ENCODE measurements at places on chromosomes 13 and 19.

DNA sequence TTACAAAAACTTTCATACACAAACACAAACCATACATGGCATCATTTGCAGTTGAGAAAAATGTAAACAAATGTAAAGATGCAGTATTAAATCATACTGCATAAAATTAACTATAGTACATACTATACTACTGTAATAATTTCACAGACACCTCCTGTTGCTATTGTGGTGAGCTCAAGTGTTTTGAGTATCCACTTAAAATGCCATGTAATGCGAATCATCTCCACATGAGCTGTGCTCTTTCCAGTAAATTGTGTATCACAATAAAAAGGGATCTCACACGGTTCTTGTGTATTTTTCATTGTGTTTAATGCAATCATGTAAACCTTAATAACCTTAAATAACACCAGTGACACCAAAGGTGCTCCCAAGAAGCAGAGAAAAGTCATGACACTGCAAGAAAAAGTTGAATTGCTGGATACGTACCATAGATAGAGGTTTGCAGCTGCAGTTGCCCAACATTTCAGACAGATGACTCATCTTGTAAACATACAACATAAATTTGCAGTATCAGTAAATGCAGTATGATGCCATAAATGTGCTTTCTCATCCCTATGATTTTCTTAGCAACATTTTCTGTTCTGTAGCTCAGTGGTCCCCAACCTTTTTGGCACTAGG lies 166.6 kb downstream of the RAP2A start:
- H3K27me3 ChIP-seq: peaks cover 41% of the 10 kb centered on the region
- no peak overlapping the region for H3K27ac ChIP-seq
- H3K4me1 ChIP-seq: no peaks in the 10 kb centered on the region

DNA sequence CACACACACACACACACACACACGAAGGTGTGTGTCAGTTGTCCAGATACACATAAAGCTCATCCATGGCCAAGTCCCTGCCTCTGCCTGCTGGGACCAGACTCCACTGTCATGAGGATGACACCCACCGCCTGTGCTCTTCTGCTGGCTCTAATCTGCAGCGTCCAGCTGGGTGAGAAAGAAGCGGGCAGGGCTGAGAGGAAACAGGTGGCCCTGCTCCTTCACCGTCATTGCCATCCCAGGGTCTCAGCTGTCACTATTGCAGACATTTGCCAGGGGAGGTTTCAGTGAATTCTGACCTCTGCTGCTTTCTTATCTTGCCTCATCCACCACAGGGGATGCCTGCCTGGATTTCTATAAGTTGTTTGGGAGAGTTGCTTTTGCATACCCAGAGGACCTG lies 31.4 kb downstream of the SCGB2B2 start:
- H3K4me1 ChIP-seq: no peaks in the 10 kb centered on the region
- no peak overlapping the region for H3K4me3 ChIP-seq

DNA sequence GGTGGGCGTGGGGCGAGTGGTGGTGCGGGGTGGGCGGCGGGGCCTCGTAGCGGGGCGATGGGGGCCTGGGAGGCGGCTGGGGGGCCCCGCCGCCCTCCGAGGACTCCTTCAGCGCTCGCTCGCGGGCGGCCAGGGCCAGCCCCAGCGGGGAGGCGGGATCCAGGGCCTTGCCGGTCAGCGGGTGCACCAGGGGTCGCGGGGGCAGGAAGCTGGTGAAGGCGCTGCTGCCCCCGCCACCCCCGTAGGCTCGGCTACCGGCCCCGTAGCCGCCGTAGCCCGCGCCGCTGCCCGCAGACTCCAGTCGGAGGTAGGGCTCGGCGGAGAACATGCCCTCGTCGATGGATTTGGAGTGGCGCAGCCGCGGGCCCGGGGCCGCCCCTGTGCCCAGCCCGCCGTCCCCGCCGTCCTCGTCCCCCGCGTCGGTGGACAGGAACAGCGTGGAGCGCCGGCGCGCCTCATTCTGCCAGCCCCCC lies 18.6 kb downstream of the C19orf81 start:
- no peak overlapping the region for H3K4me3 ChIP-seq
- H3K4me1 ChIP-seq: no peaks in the 10 kb centered on the region
- no peak for DNase-seq
- H3K36me3 ChIP-seq: peaks cover 6% of the 10 kb centered on the region
- peaks cover 64% of the 10 kb centered on the region for H3K27me3 ChIP-seq

- H3K27me3 ChIP-seq: no peaks in the 10 kb centered on the region
- DNase-seq: no peak
- H3K27ac ChIP-seq: no peak overlapping the region
- peaks cover 4% of the 10 kb centered on the region for H3K36me3 ChIP-seq
Measured at GRCh38 chr13:42125046-42125445, 76.6 kb downstream of the DGKH start.

GRCh38 chr19:11137542-11138384 lies 17.8 kb downstream of the SPC24 start:
- H3K36me3 ChIP-seq: no peaks in the 10 kb centered on the region
- DNase-seq: peak; percentile 31
- peaks cover 8% of the 10 kb centered on the region for H3K4me1 ChIP-seq
- H3K27me3 ChIP-seq: no peaks in the 10 kb centered on the region
- peak overlapping the region; percentile 79 for H3K4me3 ChIP-seq

DNA sequence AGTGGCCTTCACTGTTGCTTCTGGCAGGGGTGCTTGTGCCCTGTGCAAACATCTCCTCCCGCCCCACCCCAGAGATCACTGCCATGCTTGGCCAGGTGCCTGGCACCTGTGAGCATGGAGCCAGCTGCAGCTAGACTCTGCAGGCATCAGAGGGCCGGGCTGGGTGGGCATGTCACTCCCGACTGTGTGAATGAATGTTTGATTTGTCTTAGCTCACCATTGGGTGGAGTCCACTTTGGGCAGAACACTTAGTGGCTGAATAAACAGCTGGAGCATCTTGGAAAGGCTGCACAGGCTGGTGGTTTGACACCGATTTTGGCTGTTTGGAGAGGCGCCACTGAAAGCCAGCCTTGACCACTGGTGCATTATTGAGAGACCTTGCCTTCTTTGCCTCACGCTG lies 267.3 kb downstream of the DLEU7 start:
- no peaks in the 10 kb centered on the region for H3K27me3 ChIP-seq
- no peaks in the 10 kb centered on the region for H3K4me1 ChIP-seq

- H3K27ac ChIP-seq: no peak overlapping the region
- H3K27me3 ChIP-seq: peaks cover 12% of the 10 kb centered on the region
- H3K4me3 ChIP-seq: no peak overlapping the region
- DNase-seq: no peak
- H3K4me1 ChIP-seq: peaks cover 17% of the 10 kb centered on the region
- peaks cover 2% of the 10 kb centered on the region for H3K36me3 ChIP-seq
Measured at GRCh38 chr19:35352177-35352447, 4.4 kb downstream of the FFAR1 start.

DNA sequence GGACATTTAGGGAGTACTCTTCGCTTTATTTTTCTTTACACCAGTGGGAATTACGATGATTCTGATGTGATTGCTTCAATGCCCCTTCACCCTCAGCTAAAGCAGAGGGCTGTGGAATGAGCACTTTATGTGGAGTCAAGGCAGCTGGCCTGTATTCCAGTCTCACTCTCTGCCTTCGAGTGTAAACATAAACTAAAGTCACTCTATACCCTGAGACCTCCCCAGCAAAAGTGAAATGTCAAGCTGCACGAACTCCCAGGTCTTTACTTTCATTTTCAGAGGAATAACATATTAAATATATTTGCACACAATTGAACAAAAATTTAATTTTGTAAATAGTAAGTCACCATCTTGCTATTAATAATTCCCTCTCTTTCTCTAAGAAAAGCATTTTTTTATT lies 557.1 kb downstream of the DACH1 start:
- H3K36me3 ChIP-seq: no peaks in the 10 kb centered on the region
- H3K27ac ChIP-seq: no peak overlapping the region
- no peaks in the 10 kb centered on the region for H3K27me3 ChIP-seq
- DNase-seq: no peak

DNA sequence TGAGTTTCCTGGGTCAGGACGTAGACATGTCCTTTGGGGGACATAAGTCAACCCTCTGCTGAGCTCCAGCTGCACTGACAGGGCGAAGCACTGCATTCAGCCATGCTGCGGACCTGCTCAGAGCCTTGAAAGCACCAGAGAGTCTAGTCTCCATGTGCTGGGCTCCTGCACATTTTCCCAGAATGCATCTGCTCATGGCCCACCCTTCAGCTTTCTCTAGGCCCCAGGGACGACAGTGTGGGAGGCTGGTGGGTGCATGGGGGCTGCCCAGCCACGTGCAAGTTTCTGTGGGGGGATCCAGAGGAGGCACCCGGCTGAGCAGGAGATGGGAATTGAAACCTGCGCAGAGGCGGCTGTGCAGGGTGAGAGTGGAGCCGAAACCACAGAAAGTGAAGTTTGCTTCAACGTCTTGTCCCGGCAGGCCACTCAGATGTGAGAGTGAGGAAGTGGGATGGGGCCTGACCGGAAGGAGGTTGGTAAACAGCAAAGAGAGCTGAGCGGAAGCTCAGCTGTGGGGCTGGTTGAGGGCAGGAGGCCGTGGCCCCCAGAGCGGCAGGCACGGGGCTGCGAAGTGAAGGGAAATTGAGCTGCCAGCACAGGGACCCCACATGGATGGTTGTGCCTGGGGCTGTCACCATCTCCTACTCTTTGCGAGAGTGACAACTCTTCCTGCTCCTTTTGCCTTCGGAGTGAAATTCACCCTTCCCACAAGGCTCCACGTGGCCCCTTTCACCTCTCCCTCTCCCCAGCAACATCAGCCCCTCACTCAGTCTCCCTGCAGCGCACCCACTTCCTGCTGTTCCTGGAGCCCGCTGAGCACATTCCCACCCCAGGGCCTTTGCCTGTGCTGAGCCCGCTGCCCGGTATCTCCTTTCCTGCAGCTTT lies 11.8 kb downstream of the PGLS start:
- peak overlapping the region; percentile 69 for H3K4me3 ChIP-seq
- DNase-seq: no peak
- peak overlapping the region; percentile 88 for H3K27ac ChIP-seq
- no peaks in the 10 kb centered on the region for H3K27me3 ChIP-seq

GRCh38 chr19:531009-531752 lies 379 bp upstream of the CDC34 start:
- H3K4me3 ChIP-seq: peak overlapping the region; percentile 83
- H3K27ac ChIP-seq: peak overlapping the region; percentile 55
- H3K36me3 ChIP-seq: peaks cover 6% of the 10 kb centered on the region
- DNase-seq: peak; percentile 87

DNA sequence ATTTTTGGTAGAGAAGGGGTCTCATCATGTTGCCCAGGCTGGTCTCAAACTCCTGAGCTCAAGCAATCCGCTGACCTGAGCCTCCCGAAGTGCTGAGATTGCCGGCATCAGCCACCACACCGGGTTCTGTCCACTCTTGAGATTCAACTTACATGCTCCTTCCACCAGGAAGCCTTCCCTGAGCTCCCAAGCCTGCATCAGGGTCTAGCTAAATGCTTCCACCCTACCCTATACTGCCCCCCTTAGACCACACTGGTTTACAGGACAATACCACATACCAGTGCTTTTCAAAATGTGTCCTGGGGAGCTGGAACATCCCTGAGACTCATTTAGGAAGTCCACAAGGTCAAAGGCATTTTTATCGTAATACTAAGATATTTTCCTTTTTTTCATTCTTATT lies 15.1 kb upstream of the CACNG8 start:
- H3K4me3 ChIP-seq: no peak overlapping the region
- H3K27me3 ChIP-seq: peaks cover 60% of the 10 kb centered on the region
- no peaks in the 10 kb centered on the region for H3K36me3 ChIP-seq
- H3K27ac ChIP-seq: no peak overlapping the region
- peaks cover 6% of the 10 kb centered on the region for H3K4me1 ChIP-seq
- no peak for DNase-seq

GRCh38 chr19:16333001-16333586 lies 8.5 kb downstream of the KLF2 start:
- H3K27me3 ChIP-seq: no peaks in the 10 kb centered on the region
- no peak overlapping the region for H3K4me3 ChIP-seq
- H3K4me1 ChIP-seq: peaks cover 56% of the 10 kb centered on the region
- H3K36me3 ChIP-seq: peaks cover 45% of the 10 kb centered on the region
- DNase-seq: no peak

DNA sequence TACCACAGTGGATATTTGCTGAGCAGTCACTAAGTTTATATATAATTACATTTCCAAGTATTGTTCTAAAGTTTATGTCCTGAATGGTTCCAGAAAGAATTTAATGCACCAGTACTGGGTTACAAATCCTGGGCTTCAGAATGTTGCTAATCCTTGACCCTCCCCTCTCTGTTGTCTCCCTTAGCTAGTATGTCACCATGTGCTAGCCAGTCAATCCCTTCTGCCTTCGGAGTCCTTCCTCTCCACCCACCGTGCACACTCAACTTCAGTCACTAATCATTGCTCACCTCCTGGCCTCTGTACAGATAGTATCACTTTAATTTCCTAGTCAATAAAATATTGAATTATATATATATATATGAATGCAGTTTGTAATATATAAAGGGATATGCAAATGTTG lies 7.5 kb downstream of the FAM124A start:
- no peaks in the 10 kb centered on the region for H3K4me1 ChIP-seq
- H3K36me3 ChIP-seq: peaks cover 2% of the 10 kb centered on the region
- no peak overlapping the region for H3K27ac ChIP-seq
- no peak for DNase-seq

- no peak overlapping the region for H3K27ac ChIP-seq
- H3K4me3 ChIP-seq: peak overlapping the region; percentile 72
- peaks cover 2% of the 10 kb centered on the region for H3K36me3 ChIP-seq
- H3K27me3 ChIP-seq: peaks cover 43% of the 10 kb centered on the region
Measured at GRCh38 chr13:33284916-33285315, 639 bp downstream of the STARD13 start.

GRCh38 chr13:21322327-21322965 lies 136.7 kb downstream of the ZDHHC20 start:
- peaks cover 6% of the 10 kb centered on the region for H3K4me1 ChIP-seq
- no peak for DNase-seq
- H3K27ac ChIP-seq: no peak overlapping the region
- H3K4me3 ChIP-seq: no peak overlapping the region
- H3K27me3 ChIP-seq: no peaks in the 10 kb centered on the region

GRCh38 chr13:84739021-84739420 lies 856.7 kb upstream of the SLITRK1 start:
- H3K4me1 ChIP-seq: no peaks in the 10 kb centered on the region
- H3K27ac ChIP-seq: no peak overlapping the region
- H3K36me3 ChIP-seq: no peaks in the 10 kb centered on the region
- DNase-seq: no peak

GRCh38 chr13:113869263-113869662 lies 5.4 kb upstream of the GAS6 start:
- no peak overlapping the region for H3K27ac ChIP-seq
- peaks cover 6% of the 10 kb centered on the region for H3K4me1 ChIP-seq
- no peak overlapping the region for H3K4me3 ChIP-seq
- H3K36me3 ChIP-seq: peaks cover 2% of the 10 kb centered on the region
- peaks cover 85% of the 10 kb centered on the region for H3K27me3 ChIP-seq

DNA sequence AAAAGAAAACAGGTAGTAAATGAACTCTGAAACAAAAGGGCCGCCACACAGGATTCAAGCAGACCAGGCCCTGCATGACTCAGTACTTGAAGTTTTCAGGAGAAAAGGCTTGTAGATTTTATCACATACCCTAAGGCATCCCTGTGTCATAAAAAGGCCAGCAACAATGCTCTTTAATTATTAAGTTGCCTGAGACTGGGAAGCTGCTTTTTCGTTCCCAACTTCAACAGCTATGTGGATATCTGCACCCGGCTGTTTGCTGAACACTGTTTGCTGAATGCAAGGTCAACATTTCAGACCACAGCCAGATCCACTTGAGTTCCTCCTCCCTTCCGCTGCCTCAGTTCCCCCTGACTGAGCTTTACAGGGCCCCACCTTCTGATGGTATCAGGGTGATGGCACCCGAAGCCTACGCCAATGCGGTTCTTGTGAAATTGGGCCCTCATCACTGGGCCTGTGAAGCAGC lies 6.1 kb upstream of the ECH1 start:
- no peak overlapping the region for H3K27ac ChIP-seq
- peaks cover 72% of the 10 kb centered on the region for H3K36me3 ChIP-seq
- H3K4me1 ChIP-seq: peaks cover 33% of the 10 kb centered on the region
- H3K4me3 ChIP-seq: no peak overlapping the region

- no peaks in the 10 kb centered on the region for H3K36me3 ChIP-seq
- peaks cover 11% of the 10 kb centered on the region for H3K27me3 ChIP-seq
Measured at GRCh38 chr19:31627620-31628365, 278.6 kb upstream of the TSHZ3 start.

Data from central memory CD8-positive, alpha-beta T cell (primary cell).